ENCODE measurements at places on chromosomes 11 and 22. TPM values are rescaled to one million over a fixed set of nuclear protein-coding genes. Genes with fewer than 3 reads are reported as not detected.
A peak's percentile ranks its signal among the peaks of the same experiment; 100 is the strongest.

The LMO1 gene
- total RNA-seq, result 0.43 TPM

The CRYBB1 gene
- total RNA-seq, result not detected

The SLC7A4 gene
- total RNA-seq, result 1.1 TPM

The SESN3 gene
- total RNA-seq, result 80.2 TPM

The OR8G1 gene
- total RNA-seq, result not detected

The EIF3F gene
- 300 TPM for total RNA-seq

The BLID gene
- not detected for total RNA-seq

The NPAS4 gene
- not detected for total RNA-seq

GRCh38 chr11:2290351-2290841, 11.3 kb downstream of the C11orf21 start:
- H3K27ac ChIP-seq, result no peak overlapping the region
- H3K4me3 ChIP-seq, result no peak overlapping the region
- H3K36me3 ChIP-seq, result no peaks in the 10 kb centered on the region
- peaks cover 9% of the 10 kb centered on the region for H3K4me1 ChIP-seq
- no peak for DNase-seq
- peaks cover 71% of the 10 kb centered on the region for H3K27me3 ChIP-seq

- no peak overlapping the region for H3K4me3 ChIP-seq
- DNase-seq, result no peak
- no peak overlapping the region for H3K27ac ChIP-seq
- H3K4me1 ChIP-seq, result peaks cover 3% of the 10 kb centered on the region
- H3K27me3 ChIP-seq, result peaks cover 38% of the 10 kb centered on the region
Measured at GRCh38 chr22:27574002-27574366, 227.6 kb downstream of the MN1 start.

DNA sequence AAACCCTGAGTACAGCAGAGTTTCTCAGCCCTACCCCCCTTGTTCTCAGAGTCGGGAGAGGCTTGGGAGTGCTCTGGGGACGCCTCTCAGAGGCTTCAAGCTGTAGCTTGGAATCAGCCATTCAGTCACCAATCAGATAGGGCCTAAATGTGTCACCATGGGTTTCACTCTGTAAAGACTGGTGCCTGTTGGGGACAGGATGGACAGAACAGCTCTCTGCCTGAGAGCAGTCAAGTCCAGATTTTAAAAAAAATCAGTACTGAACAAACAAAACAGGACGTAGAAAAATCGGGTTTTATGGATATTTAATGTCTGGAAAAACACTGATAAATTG, 1.3 kb downstream of the FADD start:
- H3K4me3 ChIP-seq, result peak overlapping the region; percentile 80
- H3K27me3 ChIP-seq, result no peaks in the 10 kb centered on the region

DNA sequence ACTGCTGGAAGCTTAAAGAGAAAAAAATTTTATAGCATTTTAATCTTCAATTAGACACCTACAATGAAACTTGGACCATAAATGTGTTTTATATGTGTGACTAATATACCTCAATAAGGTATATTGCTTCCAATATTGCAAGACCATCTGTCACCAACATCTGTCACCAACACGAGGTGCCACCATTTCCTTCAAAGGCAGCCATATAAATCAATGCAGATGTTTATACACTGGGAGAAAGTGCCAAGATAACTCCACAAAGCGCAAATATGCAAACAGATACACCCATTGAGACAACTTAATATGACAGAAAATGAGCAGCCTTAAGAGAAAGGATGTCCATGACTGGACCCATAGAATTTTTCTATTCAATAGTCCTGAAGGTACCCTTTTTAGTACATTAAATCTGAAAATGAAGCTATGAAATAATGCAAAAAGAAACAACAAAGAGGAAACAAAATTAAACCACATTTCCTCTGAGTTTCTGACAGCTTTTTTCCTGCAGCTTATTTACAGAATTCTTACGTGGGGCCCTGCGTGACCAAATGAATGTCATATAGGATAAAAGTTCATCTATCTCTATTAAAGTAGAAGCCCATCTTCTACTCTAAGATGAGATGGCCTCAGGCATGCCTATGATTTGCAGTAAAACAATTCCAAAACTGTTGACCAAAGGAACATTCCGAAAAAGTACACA, 12.5 kb downstream of the MPZL3 start:
- H3K4me1 ChIP-seq, result peaks cover 14% of the 10 kb centered on the region
- no peak overlapping the region for H3K4me3 ChIP-seq
- no peaks in the 10 kb centered on the region for H3K36me3 ChIP-seq
- H3K27ac ChIP-seq, result no peak overlapping the region
- DNase-seq, result no peak

- no peak overlapping the region for H3K4me3 ChIP-seq
- no peak for DNase-seq
- H3K27ac ChIP-seq, result no peak overlapping the region
- peaks cover 11% of the 10 kb centered on the region for H3K4me1 ChIP-seq
- H3K36me3 ChIP-seq, result no peaks in the 10 kb centered on the region
- no peaks in the 10 kb centered on the region for H3K27me3 ChIP-seq
Measured at GRCh38 chr11:48008951-48009270, 28.6 kb downstream of the PTPRJ start.

DNA sequence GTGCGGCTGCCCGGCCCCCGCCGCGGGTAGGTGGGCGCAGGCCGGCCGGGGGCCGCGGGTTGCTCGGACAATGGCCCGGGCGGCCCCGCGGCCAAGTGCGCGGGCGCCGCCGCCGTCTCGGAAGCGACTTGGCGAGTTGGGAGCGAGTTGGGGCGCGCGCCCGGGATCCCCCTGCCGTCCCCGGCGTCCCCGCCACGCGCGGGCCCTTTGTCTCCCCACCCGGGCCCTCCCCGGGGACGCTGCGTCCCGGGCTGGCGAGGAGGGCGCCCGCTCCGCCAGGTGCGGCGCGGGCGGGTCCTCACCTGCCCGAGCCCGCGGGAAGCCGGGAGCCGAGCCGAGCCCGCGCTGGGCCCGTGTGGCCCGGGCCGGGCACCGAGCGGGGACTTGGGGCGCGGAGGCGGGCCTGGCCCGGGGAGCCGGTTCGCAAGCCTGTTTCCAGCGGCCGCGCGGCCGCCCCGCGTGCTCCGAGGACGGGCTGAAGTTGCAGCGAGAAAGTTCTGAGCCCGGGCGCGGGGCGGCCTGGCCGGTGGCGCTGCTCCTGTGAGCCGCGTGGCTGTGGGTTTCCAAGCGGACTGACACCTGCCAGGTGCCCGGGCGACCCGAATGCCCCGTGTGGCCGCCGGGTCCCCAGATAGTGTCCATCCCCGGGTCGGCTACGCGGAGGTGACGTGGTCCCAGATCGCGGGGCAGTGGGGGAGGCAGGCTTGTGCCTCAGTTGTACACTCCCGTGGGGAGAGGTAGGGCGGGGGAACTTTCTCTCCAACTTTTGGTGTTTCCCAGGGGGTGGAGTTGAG, 586 bp downstream of the LRP5 start:
- H3K4me1 ChIP-seq, result peaks cover 31% of the 10 kb centered on the region
- H3K27ac ChIP-seq, result peak overlapping the region; percentile 96
- no peak for DNase-seq

All from progenitor cell of endocrine pancreas (in vitro differentiated cells).